ENCODE measurements at places on chromosomes 5 and 9. TPM values are rescaled to one million over a fixed set of nuclear protein-coding genes. Genes with fewer than 3 reads are reported as not detected.

GRCh38 chr9:2132484-2133082, 117.4 kb downstream of the SMARCA2 start:
- no peak for ATAC-seq

- ATAC-seq, result no peak
Observed at GRCh38 chr9:76912636-76913275, 6.8 kb upstream of the PRUNE2 start.

GRCh38 chr9:72210522-72210921, 61.3 kb downstream of the GDA start:
- ATAC-seq, result peak; percentile 81

GRCh38 chr5:149337736-149338135, 7.6 kb upstream of the GRPEL2 start:
- ATAC-seq, result no peak

DNA sequence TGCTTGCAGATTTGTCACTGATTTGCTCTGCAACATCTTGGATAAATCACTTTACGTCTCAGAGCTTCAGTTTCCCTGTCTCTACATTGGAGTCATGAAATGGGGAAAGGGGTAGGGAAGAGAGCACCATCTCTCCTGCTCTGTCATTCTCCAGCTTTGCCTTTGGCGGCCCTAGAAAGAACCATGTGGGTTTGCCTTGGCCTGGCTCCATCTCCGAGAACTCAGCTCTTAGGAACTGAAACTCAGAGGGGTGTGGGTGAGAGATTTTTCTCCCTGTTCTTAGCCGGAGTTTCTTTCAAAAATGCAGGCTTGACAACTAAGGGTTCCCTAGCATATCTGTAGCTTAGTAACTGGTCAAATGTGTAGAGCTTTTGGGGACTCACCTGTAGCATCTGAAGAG, 123.5 kb downstream of the SMARCA2 start:
- no peak for ATAC-seq

- peak; percentile 86 for ATAC-seq
Observed at GRCh38 chr5:173454736-173455598, 126.8 kb upstream of the STC2 start.

DNA sequence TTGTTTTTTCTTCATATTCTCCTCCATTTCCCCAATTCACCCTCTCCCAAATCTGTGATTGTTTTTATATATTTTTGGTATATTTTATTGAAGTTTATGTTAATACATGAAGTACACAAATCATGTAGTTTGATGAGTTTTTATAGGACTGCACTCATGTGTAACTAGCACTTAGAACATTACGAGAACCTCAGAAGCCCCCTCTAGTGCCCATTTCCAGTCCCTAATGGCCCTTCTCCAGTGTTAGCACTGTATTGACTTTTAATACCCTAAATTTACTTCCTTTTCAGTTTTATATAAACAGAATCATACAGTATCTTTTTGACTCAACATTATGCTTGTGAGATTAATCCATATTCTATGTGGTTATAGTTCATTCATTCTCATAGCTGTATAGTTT, 18.5 kb upstream of the FKTN start:
- no peak for ATAC-seq

GRCh38 chr5:168889039-168889438, 309.9 kb upstream of the PANK3 start:
- ATAC-seq, result no peak

DNA sequence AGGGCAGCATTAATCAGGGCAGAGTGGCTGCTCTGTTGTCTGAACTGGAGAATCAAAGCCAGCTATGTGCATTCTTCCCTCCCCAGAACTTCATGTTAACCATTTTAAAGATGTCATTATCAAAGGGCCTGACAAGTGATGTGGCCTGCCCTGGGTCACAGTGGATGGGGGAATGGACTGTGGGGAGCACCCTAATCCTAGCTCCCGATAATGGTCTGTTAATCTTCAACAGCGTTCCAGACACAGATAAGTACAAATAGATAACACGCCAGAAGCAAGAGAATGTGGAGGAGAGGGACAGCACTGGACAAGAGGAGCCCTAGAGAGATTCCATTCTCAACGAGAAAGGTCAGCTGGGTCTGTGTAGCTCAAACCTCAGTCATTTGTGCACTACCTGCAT, 77.5 kb downstream of the DPYSL3 start:
- no peak for ATAC-seq

- no peak for ATAC-seq
Observed at GRCh38 chr5:98936948-98937715, 8.3 kb upstream of the CHD1 start.

GRCh38 chr5:111584651-111585050, 72.3 kb upstream of the STARD4 start:
- no peak for ATAC-seq

- no peak for ATAC-seq
Observed at GRCh38 chr9:95584176-95584575, 67.4 kb upstream of the PTCH1 start.

- peak; percentile 80 for ATAC-seq
Observed at GRCh38 chr9:3181049-3181953, 337.4 kb upstream of the PUM3 start.

GRCh38 chr9:136255896-136256890, 10.6 kb upstream of the QSOX2 start:
- no peak for ATAC-seq

DNA sequence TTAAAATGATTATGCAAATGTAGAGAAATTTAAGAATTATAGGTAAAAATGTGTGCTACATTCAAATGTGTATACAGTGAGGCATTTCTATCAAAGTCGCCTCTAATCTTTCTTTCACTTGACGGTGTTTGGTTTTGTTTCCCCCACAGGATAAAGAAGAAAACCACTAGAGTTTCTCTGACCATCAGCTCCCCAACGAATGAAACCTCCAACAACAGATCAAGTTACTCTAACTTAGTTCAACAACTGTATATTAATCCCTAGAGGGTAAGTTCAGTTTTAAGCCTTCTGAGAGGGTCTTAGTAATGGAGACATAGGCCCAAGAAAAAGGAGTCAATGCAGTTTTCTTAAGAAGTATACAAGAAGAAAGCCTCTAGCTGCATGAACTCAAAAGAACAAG, 11.5 kb upstream of the MYOT start:
- no peak for ATAC-seq

DNA sequence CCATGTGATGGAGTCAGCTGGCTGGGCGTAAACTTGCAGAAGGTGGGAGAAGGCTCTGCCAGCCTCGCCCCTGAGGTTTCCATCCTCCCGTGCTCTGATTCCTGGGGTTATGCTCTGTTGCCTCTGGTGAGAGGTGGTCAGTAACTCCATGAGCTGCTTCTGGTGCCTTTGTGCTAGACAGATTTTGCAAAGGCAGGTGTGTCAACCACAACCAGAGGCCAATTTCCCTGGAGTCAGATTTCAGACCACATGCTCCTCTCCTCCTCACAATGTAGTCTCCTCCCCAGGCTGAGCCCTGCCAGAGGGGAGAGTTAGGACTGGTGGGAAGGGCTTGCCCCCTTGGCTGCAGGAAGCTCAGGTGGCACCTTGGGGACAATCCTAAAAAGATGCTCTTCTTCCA, 38.8 kb upstream of the TENT4A start:
- ATAC-seq, result no peak

GRCh38 chr5:22465177-22465576, 388.0 kb downstream of the CDH12 start:
- no peak for ATAC-seq

- ATAC-seq, result peak; percentile 24
Observed at GRCh38 chr9:124045076-124045829, 33.7 kb downstream of the LHX2 start.

- ATAC-seq, result no peak
Observed at GRCh38 chr5:143409926-143410325, 6.4 kb upstream of the NR3C1 start.

DNA sequence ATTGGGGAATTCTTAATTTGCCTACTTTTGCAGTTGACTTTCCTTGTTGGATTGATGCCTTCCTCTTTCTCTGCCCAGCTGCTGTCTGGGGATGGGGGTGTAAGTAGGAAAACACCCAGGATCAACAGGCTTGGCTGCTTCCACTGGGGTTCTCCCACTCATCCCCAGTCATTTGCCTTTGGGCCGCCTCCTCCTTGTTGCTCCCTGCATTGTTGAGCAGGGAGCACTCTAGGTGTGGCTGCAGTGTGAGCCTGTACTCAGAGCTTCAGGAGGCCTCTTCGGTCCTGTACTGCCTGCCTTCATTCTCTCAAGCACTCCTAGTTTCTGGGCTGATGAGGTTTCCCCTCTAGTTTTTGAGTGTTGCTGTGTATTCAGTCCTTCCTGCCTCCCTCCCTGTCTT, 12.1 kb downstream of the RHOBTB3 start:
- ATAC-seq, result no peak

- no peak for ATAC-seq
Observed at GRCh38 chr5:77850536-77851175, 74.5 kb upstream of the TBCA start.

DNA sequence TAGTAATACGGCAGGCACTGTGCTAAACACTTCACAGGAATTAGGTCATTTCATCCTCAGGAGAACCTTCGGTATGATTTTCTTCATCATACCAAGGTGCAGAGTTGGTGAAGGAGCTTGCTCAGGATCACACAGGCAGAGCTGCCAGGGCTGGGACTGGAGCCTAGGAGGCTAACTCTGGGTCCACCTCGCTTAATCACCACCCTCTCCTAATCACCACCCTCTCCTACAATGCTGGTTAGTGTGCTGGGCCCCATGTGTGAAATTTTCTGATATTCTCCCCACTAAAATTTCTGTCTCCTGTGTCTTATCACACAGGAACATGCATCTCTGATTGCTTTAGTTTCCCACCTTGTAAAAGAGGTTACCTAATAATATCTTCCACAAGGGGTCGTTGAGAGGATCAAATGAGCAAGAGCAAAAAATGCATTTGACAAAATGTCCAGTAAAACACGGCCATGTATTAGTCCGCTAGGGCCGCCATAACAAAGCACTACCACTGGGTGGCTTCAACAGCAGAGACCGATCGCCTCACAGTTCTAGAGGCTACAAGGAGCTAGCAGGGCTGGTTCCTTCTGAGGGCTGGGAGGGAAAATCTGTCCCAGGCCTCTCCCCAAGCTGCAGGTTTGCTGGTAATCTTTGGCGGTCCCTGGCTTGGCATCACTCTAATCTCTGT, 128.2 kb upstream of the NFIB start:
- no peak for ATAC-seq

- ATAC-seq, result no peak
Observed at GRCh38 chr5:127684726-127685467, 18.3 kb upstream of the CCDC192 start.

GRCh38 chr5:131641494-131641893, 6.5 kb upstream of the RAPGEF6 start:
- no peak for ATAC-seq

GRCh38 chr9:69877852-69878514, 57.4 kb downstream of the CFAP95 start:
- peak; percentile 54 for ATAC-seq

GRCh38 chr5:180421672-180422071, 68.5 kb upstream of the GFPT2 start:
- no peak for ATAC-seq

DNA sequence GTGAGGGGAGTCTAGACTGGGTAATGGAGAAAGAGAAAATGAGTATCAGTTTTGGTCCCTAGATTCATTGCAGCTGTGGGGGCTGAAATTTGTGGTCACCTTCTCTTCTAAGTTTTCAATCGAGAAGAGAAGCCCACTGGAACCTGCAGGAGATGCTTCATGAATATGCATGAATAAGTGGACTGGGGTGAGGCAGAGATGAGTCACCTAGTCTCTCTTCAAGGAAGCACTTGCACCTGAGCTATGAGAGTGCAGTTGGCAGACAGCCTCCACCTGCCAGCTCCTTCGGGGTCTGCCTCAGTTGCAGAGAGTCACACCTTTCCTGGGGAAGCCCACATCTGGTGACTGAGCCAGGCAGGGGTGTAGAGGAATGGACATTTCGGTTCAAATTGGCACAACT, 69.1 kb downstream of the ZNF366 start:
- ATAC-seq, result peak; percentile 70

DNA sequence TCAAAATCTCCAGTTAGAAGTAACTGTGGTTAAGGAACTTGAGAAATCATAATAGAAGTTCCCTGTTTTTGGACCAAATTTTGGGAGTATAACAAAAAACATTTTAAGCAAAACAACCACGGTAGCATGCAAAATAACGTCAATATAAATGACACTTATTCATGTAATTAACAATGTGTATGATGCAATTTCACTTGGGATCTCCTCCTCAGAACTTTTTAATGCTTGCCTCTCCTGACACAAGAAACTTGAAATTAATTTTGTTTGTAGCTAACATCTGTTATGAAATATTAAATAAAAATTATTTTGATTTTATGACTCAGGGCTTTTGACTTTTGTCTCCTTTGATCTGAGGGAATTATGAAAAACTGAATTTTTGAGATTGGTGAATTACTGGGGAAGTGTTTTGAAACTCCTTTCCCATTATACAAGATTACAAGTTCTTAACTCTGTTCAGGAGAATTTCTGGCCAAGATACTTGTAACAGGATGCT, 149.7 kb downstream of the ATP10B start:
- no peak for ATAC-seq

DNA sequence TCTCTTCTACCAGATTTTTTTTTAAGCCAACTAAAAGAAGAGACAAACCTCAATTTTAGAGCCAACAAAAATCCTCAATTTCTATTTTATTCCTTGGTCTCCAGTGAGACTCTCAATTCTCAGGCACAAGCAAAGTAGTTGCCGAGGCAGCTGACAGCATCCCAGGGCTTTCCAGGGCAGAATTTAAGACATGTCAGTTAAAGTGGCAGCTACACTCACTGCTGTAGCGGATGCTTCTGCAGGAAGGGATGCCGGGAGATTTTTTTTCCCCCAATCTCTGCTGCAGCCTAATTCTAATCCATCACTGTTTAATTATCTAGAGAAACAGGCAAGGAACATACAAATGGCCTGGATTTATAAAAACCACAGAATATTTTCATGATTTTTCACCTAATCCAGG, 57.0 kb downstream of the TTC39B start:
- ATAC-seq, result no peak

- ATAC-seq, result no peak
Observed at GRCh38 chr9:112038017-112038408, 137.1 kb downstream of the SUSD1 start.

GRCh38 chr5:178651046-178651810, 24.4 kb upstream of the CLK4 start:
- peak; percentile 53 for ATAC-seq

The DEPDC1B gene
- total RNA-seq, result 4.9 TPM

The COL15A1 gene
- 7.5 TPM for total RNA-seq

The GPR21 gene
- total RNA-seq, result 0.76 TPM

The STPG3 gene
- not detected for total RNA-seq

The PROB1 gene
- total RNA-seq, result 1.9 TPM

The SLC36A2 gene
- not detected for total RNA-seq

The PTGS1 gene
- 29.9 TPM for total RNA-seq

The PRR16 gene
- total RNA-seq, result 0.44 TPM

The GPR151 gene
- not detected for total RNA-seq

The NCBP1 gene
- total RNA-seq, result 16.6 TPM

The FNBP1 gene
- 23.5 TPM for total RNA-seq

The TAF9 gene
- total RNA-seq, result 49.7 TPM

The ARAP3 gene
- 3.3 TPM for total RNA-seq

The LECT2 gene
- not detected for total RNA-seq

The EQTN gene
- total RNA-seq, result not detected

The SPATA31D3 gene
- not detected for total RNA-seq

The HRCT1 gene
- 1.2 TPM for total RNA-seq

The SLC25A2 gene
- total RNA-seq, result 0.24 TPM

The ATOSB gene
- 22.7 TPM for total RNA-seq

The PTGR1 gene
- total RNA-seq, result 101 TPM

The MPDZ gene
- 2.2 TPM for total RNA-seq

Data from esophagus mucosa (tissue), 1 donor.